ENCODE measurements at places on chromosomes 2 and 18.

DNA sequence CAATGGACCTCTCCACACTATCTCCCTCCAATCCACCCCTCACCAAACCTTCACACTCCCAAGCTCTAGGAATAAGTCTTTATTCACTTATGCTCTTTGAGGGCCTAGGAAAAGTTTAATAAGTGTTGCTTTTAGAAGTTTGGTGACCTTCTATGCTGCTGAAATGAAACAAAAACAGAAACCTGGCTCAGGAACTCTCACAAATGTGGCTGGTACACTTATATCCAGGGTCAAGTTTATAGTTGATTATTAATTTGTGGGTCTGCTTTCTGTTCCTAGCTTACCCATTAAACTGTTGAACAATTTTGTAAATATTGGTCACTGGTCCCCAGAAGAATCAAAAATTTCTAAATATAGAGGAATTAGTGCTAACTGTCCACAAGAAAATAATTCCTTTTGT lies 14.2 kb upstream of the ANKRD44 start:
- DNase-seq = no peak

DNA sequence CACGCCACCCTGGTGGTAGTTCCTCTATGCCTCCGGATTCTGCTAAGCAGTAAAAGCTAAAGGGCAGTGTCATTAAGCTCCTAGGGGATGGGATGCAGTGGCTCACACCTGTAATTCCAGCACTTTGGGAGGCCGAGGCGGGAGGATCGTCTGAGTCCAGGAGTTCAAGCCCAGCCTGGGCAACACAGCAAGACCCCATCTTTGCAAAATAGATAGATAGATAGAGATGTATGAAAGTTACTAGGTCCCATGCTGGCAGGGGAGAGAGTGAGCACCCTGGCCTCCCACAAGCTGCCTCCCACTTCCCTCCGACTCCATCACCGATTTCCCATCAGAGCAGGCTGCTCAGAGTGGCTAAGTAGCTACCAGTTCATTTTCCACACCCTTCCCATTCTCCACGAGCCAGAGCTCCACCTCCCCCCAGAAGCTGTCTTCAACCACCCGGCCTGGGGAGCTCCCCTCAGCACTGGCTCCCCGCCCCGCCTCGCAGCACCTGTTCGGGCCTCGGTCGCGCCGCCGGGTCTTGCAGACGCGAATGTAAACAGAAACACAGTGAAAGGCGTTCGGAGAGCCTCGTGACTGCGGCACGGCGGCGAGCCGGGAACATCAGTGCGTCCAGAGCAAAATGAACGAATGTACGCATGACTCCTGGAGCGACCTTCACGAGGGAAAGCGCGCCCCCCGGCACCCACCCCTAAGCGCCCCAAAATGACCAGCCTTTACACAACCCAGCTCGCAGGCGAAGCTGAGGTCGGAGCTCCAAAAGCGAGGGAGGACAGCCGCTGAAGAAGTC lies 598 bp upstream of the CEP68 start:
- no peak for DNase-seq

GRCh38 chr2:86313341-86313740 lies 24.1 kb downstream of the REEP1 start:
- no peak for DNase-seq

- DNase-seq = no peak
Measured at GRCh38 chr18:48803951-48804855, 146.6 kb downstream of the SMAD7 start.

- no peak for DNase-seq
Measured at GRCh38 chr2:4981802-4982409, 710.3 kb upstream of the SOX11 start.

Measured in A673 (cell line).